ENCODE measurements at places on chromosomes 12 and 14.

- no peak for DNase-seq
Observed at GRCh38 chr14:96086032-96086431, 46.9 kb downstream of the C14orf132 start.

GRCh38 chr12:12018454-12018853, 52.3 kb upstream of the BCL2L14 start:
- DNase-seq, result no peak

DNA sequence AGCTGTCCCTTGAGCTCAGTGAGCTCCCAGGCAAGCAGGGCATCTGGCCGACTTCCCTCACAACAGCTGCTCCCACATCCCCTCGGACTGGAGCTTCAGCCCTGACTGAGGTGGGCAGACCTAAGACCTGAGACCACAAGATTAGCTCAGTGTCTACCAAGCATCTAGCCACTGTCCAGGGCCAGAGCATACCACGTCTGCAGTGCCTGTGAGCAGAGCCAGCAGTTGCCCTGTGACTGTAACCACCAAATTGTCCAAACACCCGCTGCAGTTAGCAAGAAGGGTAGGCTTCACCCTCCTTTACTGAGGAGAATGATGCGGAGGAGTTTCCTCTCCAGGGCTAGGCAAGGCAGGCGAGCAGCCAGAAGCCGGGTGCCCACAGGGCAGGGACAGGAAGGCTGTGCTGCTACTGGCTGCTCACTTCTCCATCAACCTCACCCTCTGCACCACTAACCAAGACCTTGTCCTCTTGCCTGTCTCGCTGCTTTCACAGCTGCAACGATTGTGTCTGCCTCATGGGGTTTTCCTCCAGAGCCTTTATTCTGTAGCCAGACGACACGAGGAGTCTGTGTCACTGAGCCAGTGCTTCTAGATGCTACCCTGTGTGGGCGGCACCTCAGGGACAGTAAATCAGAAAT, 53.9 kb downstream of the ANAPC7 start:
- DNase-seq, result no peak

DNA sequence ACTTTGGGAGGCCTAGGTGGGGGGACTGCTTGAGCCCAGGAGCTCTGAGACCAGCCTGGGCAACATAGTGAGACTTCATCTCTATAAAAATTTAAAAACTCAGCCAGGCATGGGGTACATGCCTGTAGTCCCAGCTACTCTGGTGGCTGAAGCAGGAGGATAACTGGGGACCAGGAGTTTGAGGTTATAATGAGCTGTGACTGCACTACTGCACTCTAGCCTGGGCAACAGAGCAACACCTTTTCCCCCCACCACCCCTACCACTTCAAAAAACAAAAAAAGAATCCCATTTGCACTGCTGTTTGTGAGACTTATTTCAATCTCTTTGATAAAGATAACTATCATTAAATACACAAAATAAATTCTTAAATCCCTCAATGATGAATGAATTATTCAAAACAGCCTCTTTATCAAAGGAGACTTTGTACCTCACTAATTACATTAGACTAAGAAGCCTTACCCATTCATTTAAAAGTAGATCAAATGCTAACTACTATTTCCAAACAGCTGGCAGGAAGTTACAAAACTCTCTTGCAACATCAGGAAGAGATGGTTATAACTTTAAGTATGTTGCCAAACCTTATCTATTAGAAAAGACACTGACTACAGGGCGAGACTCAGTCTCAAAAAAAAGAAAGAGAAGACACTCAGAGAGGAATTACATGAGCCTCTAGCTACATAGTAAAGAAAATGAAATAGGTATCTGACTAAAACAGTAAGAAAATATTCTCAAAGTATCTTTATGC, 14.7 kb downstream of the BLTP3B start:
- DNase-seq, result no peak

GRCh38 chr14:99756796-99757195, 36.4 kb upstream of the EML1 start:
- DNase-seq, result no peak

DNA sequence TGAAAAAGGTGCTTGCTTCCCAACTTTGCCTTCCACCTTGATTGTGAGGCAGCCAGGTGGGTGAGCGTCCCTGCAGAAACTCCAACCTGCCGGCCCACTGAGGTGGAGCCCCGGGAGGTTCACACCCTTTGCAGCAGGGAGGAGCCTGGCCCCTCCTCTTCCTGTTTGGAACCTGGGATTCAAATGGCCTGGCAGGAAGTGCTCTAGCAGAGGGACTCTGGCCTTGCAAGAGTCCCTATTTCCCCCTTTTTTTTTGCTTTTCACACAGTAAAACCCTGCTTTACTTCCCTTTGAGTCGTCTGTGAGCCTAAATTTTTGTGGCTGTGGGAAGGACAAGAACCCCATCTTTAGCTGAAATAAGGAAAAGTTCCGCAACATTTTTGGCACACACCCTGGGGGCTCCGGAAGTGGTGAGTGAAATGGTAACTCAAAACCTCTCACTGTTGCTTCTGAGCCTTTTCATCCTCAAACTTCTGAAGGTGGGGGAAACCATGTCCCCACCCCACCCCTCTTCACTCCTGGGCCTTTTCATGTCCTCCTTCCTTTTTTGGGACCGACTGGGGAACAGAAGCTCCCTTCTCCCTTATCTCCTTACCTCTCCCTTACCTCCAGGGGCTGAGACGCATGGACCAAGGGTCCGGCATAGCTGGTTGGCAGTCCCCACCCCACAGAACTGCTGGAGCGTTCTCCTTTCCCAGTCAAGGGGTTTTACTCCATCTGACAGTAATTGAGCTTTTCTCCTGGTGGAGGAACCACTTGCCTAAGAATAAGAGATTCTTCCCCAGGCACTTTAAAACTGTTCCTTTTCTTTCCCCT, 102.0 kb downstream of the KCNMB4 start:
- DNase-seq, result no peak

DNA sequence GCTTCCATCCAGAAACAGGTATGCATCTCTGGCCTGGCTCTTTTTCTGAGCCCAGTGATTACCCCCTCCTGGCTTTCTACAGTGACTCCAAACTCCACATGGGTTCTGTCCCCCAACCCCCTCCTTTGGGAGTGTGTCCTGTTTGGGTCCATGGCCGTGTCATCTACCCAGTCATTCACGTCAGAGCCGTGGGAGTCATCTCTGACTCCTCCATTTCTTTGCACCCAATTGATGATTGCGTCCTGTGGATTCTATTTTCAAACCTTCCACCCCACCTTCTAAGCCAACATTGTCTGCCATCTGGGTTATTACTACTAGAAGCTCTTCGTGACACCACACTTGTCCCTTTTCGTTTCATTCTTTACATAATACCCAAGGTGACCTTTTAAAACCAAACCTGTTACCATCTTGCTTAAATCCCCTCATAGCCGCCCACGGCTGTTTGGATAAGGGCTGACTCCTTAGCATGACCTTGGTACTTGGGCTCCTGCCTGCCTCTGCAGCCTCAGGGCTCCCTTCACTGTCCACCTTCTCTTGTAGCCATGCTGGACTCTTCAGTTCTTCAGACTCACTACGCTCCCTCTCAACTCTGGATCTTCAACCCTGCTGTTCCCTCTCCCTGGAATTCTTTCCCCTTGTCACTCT, 38.1 kb upstream of the NT5DC3 start:
- DNase-seq, result no peak

- no peak for DNase-seq
Observed at GRCh38 chr12:114018669-114019068, 52.5 kb upstream of the RBM19 start.

All from stimulated activated CD8-positive, alpha-beta memory T cell treated with anti-CD3 and anti-CD28 coated beads, Interleukin-15, amount 100 ng/mL, for 24 hours (primary cell).